ENCODE measurements at places on chromosomes 5 and 9.

GRCh38 chr5:125972706-125973105 is 450.5 kb upstream of the GRAMD2B start:
- no peak overlapping the region for H3K27ac ChIP-seq
- no peaks in the 10 kb centered on the region for H3K36me3 ChIP-seq
- H3K27me3 ChIP-seq: no peaks in the 10 kb centered on the region
- no peaks in the 10 kb centered on the region for H3K4me1 ChIP-seq
- no peak overlapping the region for H3K4me3 ChIP-seq

- H3K36me3 ChIP-seq: no peaks in the 10 kb centered on the region
- no peak overlapping the region for H3K27ac ChIP-seq
- no peak for DNase-seq
- peaks cover 25% of the 10 kb centered on the region for H3K27me3 ChIP-seq
- H3K4me1 ChIP-seq: peaks cover 11% of the 10 kb centered on the region
Measured at GRCh38 chr5:488744-489688, 35.2 kb downstream of the SLC9A3 start.

GRCh38 chr5:116583862-116584222 is 9.2 kb upstream of the SEMA6A start:
- H3K36me3 ChIP-seq: no peaks in the 10 kb centered on the region
- no peaks in the 10 kb centered on the region for H3K4me1 ChIP-seq
- H3K27ac ChIP-seq: no peak overlapping the region
- no peak for DNase-seq

- no peak for DNase-seq
- H3K4me1 ChIP-seq: no peaks in the 10 kb centered on the region
- H3K27ac ChIP-seq: no peak overlapping the region
- no peaks in the 10 kb centered on the region for H3K27me3 ChIP-seq
Measured at GRCh38 chr9:33697171-33697570, 98.2 kb upstream of the PRSS3 start.

GRCh38 chr9:17280350-17281012 is 145.6 kb downstream of the CNTLN start:
- H3K27ac ChIP-seq: no peak overlapping the region
- no peaks in the 10 kb centered on the region for H3K36me3 ChIP-seq
- DNase-seq: no peak
- H3K27me3 ChIP-seq: no peaks in the 10 kb centered on the region

- no peak overlapping the region for H3K4me3 ChIP-seq
Measured at GRCh38 chr5:64612344-64612961, 77.8 kb upstream of the SHISAL2B start.

GRCh38 chr9:14403081-14403480 is 89.1 kb upstream of the NFIB start:
- no peaks in the 10 kb centered on the region for H3K36me3 ChIP-seq
- H3K27me3 ChIP-seq: no peaks in the 10 kb centered on the region
- no peak for DNase-seq
- peaks cover 5% of the 10 kb centered on the region for H3K4me1 ChIP-seq

DNA sequence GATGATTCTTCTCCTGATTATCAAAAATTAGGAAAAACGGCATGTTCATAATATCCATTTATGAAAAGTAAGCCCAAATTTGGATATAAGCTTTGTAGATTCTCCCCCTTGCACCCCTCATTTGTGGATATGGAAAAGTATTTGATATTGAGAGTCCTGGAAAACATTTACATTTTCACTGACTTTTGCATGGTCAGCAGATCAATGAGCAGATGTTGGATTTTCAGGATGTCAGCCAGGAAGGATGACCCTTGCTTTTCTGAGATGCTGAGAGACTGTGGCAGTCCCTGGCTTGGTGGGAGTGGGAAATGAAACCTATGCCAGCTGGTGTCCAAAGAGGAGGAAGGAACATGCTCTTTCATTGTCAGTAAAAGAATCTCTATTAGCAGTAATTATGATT is 410.8 kb downstream of the DMAC1 start:
- H3K4me3 ChIP-seq: no peak overlapping the region
- no peaks in the 10 kb centered on the region for H3K4me1 ChIP-seq
- H3K36me3 ChIP-seq: no peaks in the 10 kb centered on the region
- no peak for DNase-seq

GRCh38 chr9:71685988-71686387 is 82.3 kb downstream of the CEMIP2 start:
- no peak for DNase-seq
- H3K27ac ChIP-seq: no peak overlapping the region
- H3K4me3 ChIP-seq: no peak overlapping the region
- peaks cover 26% of the 10 kb centered on the region for H3K4me1 ChIP-seq
- no peaks in the 10 kb centered on the region for H3K27me3 ChIP-seq

GRCh38 chr9:33687779-33688178 is 107.6 kb upstream of the PRSS3 start:
- no peaks in the 10 kb centered on the region for H3K36me3 ChIP-seq
- no peaks in the 10 kb centered on the region for H3K4me1 ChIP-seq
- no peaks in the 10 kb centered on the region for H3K27me3 ChIP-seq

DNA sequence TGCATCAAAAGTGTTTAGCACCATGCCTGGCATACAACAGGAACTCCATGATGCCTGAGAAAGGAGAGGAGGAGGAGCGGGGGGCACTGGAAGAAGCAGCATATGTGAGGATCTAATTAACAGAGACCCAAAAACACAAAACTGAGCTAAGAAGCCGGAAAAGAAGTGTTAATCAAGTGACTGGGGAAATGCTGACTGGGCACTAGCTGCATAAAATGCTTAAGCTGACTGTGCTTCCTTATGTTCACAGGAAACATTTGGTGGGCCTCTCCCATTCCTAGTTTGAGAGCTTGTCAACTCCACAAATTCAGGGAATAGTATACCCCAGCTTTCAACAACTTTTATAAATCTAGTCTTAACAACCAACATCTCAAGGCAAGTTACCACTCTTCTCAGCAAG is 26.6 kb downstream of the DEPDC1B start:
- H3K4me1 ChIP-seq: peaks cover 5% of the 10 kb centered on the region
- H3K27me3 ChIP-seq: no peaks in the 10 kb centered on the region
- no peak overlapping the region for H3K27ac ChIP-seq
- H3K36me3 ChIP-seq: no peaks in the 10 kb centered on the region

DNA sequence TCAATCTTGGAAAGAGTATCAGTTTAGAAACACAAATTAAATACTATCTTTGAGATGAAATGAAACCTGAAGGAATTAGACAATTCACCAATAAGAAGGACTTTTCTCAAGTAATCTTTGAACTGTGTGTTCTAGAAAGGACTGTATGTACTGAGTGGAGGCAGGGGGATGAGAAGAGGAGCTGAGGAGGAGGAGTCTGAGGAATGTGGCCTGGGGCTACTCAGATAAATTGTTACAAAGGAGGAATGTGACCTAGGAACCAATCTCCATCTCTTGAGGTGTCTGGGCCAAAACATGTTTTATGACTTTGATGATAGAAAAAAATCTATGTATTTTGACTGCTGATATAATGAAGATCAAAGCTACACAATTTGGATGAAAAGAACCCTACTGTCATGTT is 124.3 kb upstream of the ANKRD55 start:
- no peak overlapping the region for H3K27ac ChIP-seq
- no peak overlapping the region for H3K4me3 ChIP-seq
- DNase-seq: no peak
- H3K27me3 ChIP-seq: no peaks in the 10 kb centered on the region

GRCh38 chr5:56123531-56124243 is 109.4 kb downstream of the ANKRD55 start:
- DNase-seq: peak; percentile 41
- H3K27ac ChIP-seq: peak overlapping the region; percentile 26
- H3K4me3 ChIP-seq: no peak overlapping the region
- H3K27me3 ChIP-seq: no peaks in the 10 kb centered on the region
- no peaks in the 10 kb centered on the region for H3K36me3 ChIP-seq

DNA sequence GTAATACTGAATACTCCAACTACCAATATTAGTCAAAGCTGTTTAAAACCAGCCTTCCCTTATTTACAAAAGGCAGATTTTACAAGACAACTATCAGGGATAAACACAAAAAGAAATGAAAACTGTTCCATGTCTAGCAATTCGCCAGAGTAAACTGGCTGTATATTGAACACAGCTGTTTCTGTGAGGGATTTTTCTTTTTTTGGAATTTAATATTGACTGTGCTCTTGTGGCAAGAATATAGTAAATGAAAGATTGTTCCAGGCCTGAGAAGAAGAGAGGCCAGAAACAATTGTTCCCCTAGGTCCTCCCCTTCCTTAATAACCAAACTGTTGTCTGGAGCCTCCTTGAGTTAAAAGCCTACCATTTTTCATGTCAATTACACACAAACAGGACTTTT is 188.6 kb downstream of the PDE4D start:
- H3K36me3 ChIP-seq: no peaks in the 10 kb centered on the region
- H3K27ac ChIP-seq: no peak overlapping the region
- no peaks in the 10 kb centered on the region for H3K27me3 ChIP-seq
- no peak overlapping the region for H3K4me3 ChIP-seq

- DNase-seq: no peak
- no peaks in the 10 kb centered on the region for H3K27me3 ChIP-seq
- H3K36me3 ChIP-seq: no peaks in the 10 kb centered on the region
Measured at GRCh38 chr5:31898036-31898632, 259.2 kb downstream of the PDZD2 start.

DNA sequence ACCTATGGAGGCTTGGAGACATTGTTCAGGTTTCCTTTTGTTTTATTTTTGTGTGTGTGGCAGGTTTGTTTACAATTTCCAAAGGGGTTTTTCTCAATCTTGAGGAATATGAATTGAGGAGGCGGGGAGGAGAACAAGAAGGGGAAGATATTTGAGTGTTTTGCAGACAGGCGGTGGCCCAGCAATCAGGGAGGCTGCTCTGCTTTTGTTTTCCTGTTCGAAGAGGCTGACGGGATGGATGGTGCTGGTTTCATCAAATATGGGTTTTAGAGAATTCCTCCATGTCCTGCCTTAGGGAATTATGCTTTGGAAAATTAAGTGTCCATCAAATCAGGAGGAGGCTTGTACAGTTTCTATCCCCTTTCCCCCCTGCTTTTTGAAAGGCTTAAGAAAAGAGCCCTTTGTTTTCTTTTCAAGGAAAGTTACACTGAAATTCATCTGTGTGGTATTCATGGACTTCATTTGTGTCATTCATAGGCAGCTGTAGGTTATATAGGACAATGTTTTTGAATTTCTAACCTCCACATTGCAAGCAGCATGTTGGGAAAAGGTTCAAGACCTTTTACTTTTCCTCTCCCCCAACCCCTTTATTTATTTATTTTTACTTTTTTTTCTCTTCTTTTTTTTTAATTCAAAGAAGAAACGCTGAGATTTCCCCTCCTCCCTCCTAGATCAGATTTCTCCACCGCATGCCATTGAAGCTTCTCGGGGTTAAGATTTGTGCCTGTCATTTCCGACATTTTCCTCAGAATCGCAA is 107.4 kb downstream of the ZNF462 start:
- no peak overlapping the region for H3K27ac ChIP-seq
- peaks cover 18% of the 10 kb centered on the region for H3K36me3 ChIP-seq
- no peaks in the 10 kb centered on the region for H3K4me1 ChIP-seq
- DNase-seq: no peak
- H3K27me3 ChIP-seq: no peaks in the 10 kb centered on the region

- no peaks in the 10 kb centered on the region for H3K4me1 ChIP-seq
- H3K27me3 ChIP-seq: peaks cover 5% of the 10 kb centered on the region
- DNase-seq: no peak
- H3K36me3 ChIP-seq: no peaks in the 10 kb centered on the region
- H3K27ac ChIP-seq: no peak overlapping the region
Measured at GRCh38 chr9:109504689-109505088, 6.6 kb upstream of the PTPN3 start.

DNA sequence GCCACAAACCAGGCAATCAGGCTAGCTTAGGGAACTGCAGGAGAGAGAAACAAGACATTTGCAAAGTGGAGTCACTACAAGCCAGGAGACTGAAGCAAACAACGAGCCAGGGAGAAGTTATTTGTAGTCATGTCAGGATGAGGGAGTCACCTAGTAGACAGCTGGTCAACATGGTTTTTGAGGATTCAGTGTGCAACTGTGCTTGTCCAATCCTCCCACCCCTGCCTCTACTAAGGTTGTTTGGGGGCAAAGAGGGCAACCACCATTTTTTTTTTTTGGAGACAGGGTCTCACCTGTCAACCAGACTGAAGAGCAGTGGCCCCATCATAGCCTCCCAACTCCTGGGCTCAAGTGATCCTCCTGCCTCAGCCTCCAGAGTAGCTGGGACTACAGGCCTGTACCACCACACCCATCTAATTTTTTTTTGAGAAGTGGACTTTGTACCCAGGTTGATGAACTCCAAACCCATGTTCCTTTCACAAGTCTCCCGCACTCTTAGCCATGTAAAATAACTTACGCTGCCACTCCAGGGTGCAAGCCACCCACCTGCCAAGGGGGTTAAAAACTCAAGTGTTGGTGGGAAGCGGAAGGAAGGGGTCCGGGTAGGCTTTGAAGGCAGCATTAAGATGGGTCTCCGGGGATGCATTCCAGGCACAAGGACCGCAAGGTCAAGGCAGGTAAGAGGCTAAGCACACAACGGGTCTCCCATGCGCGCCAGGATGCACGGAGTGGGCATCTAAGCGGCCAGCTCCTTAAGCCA is 995 bp downstream of the RPL35 start:
- DNase-seq: no peak
- H3K4me3 ChIP-seq: peak overlapping the region; percentile 93
- H3K27ac ChIP-seq: peak overlapping the region; percentile 86
- peaks cover 45% of the 10 kb centered on the region for H3K36me3 ChIP-seq

- peaks cover 13% of the 10 kb centered on the region for H3K4me1 ChIP-seq
- no peak overlapping the region for H3K27ac ChIP-seq
- H3K27me3 ChIP-seq: no peaks in the 10 kb centered on the region
- no peak overlapping the region for H3K4me3 ChIP-seq
- no peaks in the 10 kb centered on the region for H3K36me3 ChIP-seq
- no peak for DNase-seq
Measured at GRCh38 chr5:135445306-135445985, 1.7 kb downstream of the DCANP1 start.

DNA sequence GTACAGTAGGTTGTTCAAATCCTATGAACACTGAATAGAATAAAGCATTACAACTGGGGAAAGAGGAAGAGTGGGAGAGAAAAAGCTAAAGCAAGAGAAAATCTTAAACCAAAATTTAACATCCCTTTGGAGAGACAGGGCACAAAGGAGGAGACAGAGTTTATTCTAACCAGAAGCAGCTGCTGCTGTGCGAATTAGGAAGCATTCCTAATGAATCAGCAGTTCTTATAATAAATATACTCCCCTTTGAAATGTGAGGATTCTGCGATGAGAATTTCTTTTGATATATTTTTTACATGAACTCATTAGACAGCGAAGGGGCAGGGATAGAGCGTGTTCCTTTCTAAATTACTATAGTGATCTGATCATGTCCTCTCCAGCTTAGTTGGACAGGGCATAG is 233.4 kb downstream of the DENND1A start:
- no peak overlapping the region for H3K4me3 ChIP-seq
- no peak for DNase-seq
- H3K27ac ChIP-seq: no peak overlapping the region

GRCh38 chr5:118325931-118326330 is 662.4 kb downstream of the DTWD2 start:
- no peaks in the 10 kb centered on the region for H3K36me3 ChIP-seq
- no peaks in the 10 kb centered on the region for H3K4me1 ChIP-seq
- no peaks in the 10 kb centered on the region for H3K27me3 ChIP-seq
- H3K4me3 ChIP-seq: no peak overlapping the region
- no peak overlapping the region for H3K27ac ChIP-seq

- no peaks in the 10 kb centered on the region for H3K36me3 ChIP-seq
- no peak for DNase-seq
- no peak overlapping the region for H3K4me3 ChIP-seq
- peaks cover 38% of the 10 kb centered on the region for H3K4me1 ChIP-seq
Measured at GRCh38 chr5:112929336-112930081, 7.5 kb upstream of the REEP5 start.

Measured in heart left ventricle (tissue), 16 donors.